Lower lobe of right lung (tissue), 2 donors: ENCODE measurements at places on chromosomes 16 and 17.

GRCh38 chr17:43917348-43918025 lies 10.2 kb upstream of the MPP2 start:
- peak; percentile 65 for DNase-seq

DNA sequence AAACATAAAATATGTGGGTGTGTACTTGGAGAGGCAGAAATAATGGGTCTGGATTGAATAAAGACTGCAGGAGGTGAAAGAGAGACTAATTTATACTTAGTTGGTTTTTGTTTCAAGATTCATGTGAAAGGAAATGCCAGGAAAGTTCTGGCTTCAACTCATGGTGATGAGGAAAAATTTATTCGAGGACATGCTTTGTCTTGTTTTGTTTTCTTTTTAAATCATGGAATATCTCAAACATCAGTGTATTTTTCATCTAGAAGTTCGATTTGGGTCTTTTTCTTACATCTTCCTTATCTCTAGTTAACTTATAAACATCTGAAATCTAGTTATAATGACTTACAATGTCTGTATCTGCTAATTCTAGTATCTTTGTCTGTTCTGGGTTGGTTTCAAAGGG lies 115.1 kb downstream of the CDK5R1 start:
- DNase-seq = no peak

DNA sequence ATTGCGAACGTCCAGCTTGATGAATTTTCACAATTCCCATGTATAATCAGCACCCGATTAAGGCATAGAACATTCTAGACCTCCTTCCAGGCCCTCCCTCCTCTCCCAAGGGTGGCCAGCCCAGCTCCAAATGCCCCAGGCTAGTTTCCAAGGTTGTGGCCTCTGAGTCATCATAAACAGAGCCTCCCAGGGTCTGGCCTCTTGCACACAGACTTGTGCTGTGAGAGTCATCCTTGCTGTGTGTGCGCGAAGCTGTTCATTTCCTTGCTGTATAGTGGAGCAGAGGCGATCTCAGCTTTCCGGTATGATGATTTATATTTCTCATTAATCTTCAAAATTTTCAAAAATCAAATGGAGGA lies 20.5 kb upstream of the JPH3 start:
- no peak for DNase-seq

GRCh38 chr17:61926826-61927207 lies 965 bp downstream of the INTS2 start:
- no peak for DNase-seq

DNA sequence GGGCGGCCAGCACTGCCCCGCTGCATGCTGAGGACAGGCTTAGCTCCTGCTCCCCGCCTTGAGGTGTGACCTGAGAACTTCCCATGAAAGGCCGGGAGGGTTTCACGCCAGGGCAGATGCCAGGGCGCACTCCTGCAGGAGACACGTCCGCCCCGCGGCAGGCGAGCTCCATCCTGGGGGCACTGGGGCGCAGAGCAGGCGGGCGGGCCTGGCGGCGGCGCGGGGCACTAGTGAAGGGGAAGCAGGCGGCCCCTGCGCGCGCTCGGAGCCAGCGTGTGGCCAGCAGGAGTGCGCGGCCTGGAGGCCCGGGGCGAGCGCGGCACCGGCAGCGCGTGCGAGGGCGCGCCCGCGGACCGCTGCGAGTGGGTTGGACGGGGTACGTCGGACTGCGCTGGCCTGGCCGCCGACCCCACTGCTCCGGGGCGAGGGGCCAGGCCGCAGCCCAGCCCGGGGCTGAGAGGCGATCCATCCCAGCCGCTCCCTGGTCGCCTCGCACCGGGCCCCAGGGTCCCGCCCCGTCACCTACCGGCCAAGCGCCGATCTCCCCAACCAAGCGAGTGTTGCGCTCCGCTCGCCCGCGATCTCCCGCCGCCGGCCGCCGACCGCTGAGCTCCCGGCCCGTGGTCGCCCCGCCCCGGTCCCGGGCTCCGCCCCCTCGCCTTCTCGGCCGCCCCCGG lies at the start of gene MAP3K14:
TSS of gene MAP3K14 (minus strand) at position 587 of the 677 bp plus-strand sequence. CDS start 26,275 bp downstream, outside the sequence.
- peak; percentile 90 for DNase-seq

DNA sequence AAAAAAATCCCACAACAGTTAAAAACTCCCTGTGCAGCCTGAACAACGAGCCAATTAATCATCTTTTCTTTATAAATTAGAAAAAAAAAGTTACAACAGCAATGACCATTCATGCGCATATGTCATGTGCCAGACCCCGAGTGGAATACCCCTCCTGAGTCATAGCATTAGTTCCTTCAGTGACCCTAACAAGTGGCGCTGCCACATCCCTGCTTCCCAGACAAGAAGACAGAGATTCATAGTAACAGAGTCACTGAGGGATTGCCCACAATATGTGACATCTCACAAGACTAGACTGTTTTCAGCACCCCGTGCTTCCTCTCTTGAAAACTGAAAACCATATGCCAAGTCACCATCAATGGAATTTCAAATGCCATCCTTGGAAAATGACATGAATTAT lies 7.9 kb downstream of the UMOD start:
- DNase-seq = no peak

DNA sequence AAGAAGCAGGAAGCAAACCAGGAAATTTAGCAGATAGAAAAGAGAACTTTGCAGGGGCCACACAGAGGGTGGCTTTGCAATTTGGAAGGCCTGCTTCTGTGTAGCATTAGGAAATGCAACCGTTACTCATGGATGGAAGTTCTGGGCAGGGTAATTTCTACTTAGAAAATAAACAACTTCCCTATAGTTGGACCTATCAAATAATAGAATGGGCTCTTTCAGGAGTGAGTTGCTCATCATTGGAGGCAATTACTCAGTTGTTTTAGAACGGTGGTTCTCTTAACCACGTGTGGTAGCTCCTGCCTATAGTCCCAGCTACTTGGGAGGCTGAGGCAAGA lies 25.8 kb upstream of the HS3ST2 start:
- no peak for DNase-seq

DNA sequence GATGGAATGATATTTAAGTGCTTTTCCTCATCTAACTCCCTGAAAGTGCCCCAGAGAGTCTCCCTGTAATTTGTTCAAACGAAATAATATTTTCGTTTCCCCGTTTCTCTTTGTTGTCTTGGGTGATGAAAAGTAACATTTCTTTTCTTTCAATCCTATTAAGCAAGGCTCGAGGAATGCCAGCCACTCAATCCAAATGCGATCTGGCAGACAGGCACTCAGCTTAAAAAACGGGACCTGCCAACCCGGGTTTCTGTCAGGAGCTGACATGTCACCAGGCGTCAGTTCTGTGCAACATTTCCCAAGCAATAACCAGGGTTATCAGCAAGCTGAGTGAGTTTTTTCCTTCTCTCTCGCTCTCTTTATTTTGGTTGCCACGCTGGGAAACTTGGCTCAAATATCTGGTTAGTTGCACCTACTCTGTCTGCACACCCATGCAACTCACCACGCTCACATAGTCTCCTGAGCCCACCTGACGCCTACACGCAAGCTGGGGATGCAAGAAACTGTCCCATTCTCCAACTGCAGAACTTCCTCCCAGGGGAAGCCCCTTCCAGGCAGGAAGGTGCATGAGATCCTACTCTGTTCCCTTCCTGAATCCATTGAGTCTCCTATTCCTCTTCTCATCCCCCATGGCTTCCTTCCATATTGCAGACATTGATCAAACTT lies 208.2 kb downstream of the C16orf78 start:
- no peak for DNase-seq

DNA sequence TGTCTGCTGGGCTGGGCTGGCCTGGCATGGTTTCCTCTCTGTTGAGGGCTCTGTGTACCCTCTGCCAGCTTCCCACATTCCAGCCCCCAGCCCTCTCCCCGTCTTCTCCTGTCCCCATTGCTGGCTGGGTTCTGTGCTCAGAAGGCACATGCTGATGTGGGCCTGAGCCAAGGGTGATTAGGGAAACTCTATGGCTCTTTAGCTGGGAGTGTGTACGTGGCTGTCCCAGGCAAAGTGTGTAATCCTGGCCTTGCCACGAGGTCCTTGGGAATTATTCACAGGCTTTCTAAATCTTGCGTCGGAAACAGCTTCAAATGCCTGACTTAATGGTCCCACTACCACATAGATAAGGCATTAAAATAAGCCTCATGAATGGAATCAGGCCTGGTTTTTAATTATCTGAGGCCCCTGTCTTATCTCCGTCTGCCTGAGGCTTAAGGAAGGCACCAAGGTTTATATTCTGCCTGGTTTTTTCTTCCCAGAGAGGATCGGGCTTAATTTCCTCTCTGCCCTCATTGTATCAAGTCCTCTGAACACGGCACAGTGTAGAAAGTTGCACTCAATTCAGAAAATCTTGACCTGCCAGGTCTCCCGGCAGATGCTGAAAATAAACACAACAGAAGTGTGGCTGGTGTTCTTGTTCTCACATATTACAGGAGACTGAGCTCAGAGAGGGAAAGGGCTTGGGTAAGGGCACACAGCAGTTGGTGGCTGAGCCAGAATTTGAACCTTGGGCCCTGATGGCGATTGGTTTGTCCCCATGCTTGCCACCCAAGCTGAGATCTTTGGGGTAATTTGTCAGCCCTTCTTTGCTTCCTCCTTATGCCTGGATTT lies 52.9 kb upstream of the LGALS9 start:
- no peak for DNase-seq

GRCh38 chr17:72565758-72566157 lies 444.9 kb downstream of the SOX9 start:
- no peak for DNase-seq

DNA sequence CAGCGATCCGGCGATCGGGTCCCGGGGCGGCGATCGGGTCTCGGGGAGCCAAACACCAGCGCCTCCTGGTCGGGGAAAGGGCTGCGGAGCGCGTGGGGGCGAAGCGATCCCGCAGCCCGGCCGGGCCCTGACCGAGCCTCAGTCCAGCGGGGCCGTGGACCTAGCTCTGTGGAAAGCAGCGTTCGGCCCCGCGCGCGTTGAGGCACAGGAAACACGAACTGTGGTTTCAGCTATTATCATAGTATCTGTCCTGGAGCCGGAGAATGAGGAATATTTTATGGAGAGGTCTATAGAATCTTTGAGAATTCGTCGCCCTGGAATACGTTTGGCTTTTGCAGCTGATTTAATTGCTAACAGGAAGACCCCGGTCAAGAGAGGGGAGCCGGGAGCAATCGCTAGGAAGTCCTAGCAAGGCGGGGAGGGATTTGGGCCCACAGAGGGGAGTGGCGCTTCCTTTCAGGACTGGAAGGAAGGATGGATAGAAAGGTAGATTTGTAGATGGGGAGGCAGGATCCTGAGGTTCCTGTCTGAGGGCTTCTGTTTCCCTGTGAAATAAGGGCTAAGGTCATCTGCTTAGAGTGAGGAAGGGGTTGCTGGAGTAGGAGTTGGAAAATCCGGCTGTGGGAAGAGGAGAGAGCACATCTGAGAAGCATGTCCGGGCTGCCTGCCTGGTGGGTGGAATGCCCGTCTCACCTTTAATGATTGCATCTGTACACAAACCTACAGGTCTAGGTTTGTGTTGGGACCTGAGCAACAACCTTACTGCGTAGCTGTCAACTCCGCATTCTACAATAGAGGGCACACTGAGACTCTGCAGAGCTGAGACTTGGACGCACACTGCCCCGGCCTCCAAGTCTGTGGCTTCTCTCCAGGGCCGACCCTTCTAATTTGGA lies 770 bp downstream of the CCNF start:
- DNase-seq = no peak

DNA sequence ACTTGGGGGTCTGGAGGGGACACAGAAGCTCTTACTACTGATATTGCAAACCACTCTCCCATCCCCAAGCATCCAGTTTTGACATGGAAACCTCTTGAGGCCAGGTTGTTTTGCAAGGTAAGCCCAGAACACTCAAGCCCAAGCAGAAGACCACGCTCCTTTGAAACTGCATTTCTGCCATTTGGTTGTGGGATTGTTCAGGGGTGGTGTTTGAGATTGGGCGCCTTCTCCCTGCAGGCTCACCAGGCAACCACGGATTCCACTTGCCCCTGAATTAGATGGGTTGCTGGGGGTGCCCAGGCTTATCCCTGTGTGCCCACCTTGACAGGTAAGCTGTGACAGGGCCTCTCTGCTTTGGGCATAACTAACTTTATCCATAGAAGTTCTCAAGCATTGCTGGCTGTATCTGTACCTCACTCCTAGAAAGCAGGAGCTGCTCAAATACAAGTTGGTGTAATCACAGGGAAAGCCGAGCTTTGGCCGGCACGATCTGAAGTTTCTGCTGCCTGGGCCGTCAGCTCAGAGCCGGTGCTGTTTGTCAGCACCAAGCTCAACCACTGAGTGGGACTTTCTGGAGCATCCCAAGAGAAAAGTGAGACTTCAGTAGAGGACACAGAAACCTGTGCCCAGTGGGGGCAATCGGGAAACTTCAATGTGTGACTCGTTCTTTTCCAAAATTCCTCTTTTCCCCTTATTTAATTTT lies 93.6 kb downstream of the CYLD start:
- no peak for DNase-seq
